RWPE1 (cell line): ENCODE measurements at places on chromosomes 11 and 22.

DNA sequence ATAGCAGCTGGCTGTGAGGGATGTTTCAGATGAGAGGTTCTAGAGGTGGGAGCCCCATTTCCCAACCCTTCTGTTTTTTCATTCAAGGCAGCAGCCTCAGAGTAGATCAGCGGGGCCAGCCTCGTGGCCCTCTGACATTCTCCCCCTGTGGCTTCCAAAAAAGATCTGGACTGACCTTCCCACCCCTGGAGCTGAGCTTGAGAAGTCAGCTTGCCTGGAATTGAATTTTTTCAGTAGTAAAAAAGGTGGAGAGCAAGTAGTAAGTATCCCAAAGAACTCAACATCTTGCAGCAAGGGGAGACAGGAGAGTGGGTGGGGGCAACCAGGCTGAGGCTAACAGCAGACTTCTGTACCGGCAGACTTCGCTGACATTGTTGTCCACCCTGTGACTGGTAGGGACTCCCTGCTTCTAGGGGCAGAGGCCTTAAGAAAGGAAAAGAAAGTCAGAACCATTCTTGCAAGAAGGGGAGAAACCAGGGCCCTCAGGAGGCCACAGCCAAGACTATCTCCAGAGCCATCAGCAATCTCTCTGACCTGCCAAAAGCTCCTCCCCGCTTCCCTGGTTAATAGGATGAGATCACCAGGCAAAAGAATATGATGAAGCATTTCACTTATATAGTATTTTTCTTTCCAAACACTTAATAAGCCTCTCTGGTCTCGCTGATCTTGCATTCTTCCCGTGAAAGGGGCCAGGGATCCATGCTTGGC is 2.0 kb upstream of the GRIK4 start:
- DNase-seq: no peak

DNA sequence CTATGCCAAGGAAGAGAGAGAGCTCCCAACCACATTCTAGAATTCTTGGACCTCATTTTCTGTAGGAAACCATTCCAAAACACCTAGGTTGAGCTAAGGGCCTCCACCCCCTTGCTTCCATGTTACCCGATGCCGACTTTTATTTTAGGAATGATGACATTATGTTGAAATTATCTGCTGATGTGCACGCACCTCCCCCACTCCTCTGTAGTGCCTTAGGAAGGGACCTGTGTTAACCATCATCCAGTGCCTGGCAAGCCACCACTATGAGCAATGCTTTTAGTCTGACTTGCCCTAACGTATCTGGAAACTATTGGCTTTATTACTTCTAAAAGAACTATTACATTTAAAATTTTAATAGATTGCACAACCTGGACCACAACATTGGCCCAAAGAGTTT is 42.1 kb downstream of the NCAPD3 start:
- DNase-seq: peak; percentile 8

DNA sequence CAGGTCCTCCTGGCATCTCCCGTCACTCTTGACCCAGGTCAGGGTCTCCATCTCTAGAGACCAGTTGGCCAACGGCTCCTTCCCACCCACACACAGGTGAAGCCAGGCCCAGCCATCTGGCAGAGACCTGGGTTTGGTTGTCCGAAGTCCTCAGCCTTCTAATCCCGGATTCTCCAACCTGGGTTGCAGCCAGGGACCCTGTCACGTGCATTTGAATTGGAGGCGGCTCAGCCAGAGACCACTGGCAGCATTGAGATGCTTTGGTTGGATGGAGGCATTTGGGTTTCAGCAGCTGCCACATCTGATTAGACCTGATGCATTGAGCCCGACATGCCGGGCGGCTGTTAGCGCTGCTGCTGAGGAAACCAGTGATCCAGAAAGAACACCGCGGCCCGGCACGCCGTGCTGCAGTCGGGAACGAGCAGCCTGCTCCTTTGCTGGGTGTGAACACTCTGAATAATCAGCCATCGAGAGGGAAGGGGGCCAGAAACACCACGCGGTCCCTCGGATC is 163.2 kb downstream of the BRD1 start:
- no peak for DNase-seq

- peak; percentile 44 for DNase-seq
Observed at GRCh38 chr22:43884600-43885318, 7.1 kb downstream of the PNPLA5 start.

- DNase-seq: no peak
Observed at GRCh38 chr11:86192519-86193257, 51.9 kb upstream of the EED start.

- DNase-seq: no peak
Observed at GRCh38 chr11:125407046-125407445, 89.0 kb downstream of the FEZ1 start.

DNA sequence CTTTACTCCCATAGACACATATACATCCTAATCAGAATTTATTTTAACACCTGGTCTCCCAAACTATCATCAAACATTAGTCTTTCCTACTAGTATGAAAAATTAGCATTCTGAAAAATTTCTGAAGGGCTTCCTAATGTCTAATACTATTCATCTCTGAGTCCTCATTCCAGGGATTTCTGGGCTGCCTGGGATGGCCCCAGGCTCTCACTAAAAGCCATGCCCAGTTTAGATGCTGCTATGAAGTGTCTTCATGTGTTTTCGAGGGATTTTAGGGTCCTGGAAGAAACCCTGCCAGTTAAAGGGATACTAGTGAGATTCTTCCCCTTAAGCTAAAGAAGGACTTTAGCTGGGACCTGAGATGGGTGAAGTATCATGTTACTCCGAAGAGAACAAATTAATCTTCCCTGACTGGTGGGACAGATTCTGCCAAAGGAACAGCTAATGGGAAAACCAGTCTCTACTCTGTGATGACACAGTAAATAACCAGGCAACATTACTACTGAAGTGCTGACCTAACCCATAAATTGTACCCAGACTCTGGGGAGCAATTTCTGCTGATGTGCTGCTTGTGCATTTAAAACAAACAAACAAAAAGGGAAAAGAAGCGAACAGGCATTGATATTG is 342.6 kb downstream of the SOX6 start:
- DNase-seq: no peak

- DNase-seq: no peak
Observed at GRCh38 chr11:124870430-124870829, 5.2 kb downstream of the ROBO3 start.

DNA sequence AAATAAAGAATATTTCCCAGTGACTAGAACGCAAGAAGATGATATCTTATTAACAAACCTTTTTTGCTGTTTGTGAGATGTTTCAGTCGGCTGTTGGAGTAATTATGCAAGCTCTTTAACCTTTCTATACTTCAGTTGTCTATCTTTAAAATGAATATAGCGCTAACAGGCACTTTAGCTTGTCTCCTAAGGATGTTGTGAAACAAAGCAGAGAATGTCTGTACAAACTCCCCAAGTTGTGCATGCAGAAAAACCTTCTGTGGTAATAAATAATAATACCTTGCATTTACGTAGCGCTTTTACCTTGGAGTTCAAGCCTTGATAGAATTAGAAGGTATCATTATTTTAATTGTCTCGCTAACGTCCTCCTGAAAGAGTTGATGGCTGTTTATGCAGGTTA is 1.9 kb upstream of the KDM2A start:
- DNase-seq: no peak

GRCh38 chr11:132234878-132235277 is 864.5 kb downstream of the NTM start:
- DNase-seq: no peak

GRCh38 chr22:40606306-40606705 is 30.2 kb downstream of the MRTFA start:
- DNase-seq: no peak

GRCh38 chr22:29200901-29201300 is 4.8 kb upstream of the EMID1 start:
- no peak for DNase-seq

GRCh38 chr22:39946503-39947219 is 13.5 kb upstream of the TMA7B start:
- DNase-seq: no peak

- DNase-seq: no peak
Observed at GRCh38 chr11:110955776-110956175, 243.5 kb upstream of the ARHGAP20 start.
